ENCODE measurements at places on chromosomes 5 and 9.

GRCh38 chr9:134653259-134654009 is 11.8 kb downstream of the COL5A1 start:
- DNase-seq = no peak

DNA sequence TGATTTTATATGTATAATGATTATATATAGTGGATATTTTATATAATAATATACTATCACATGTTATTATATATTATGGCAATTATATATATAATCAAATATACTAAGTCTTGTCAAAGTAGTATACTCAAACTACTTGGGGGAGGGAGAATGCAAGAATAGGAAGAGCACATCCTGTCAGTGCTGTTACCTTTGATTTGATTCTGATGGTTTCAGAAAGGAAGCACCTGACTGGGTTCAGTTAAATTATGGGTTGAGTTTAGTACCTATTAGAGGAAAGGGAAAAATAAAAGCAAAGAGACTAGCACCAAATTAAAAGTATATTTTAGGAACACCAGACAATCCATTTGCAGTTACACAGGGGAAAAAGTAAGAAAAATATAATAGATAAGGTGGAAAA is 107.6 kb downstream of the GRIA1 start:
- DNase-seq = no peak

DNA sequence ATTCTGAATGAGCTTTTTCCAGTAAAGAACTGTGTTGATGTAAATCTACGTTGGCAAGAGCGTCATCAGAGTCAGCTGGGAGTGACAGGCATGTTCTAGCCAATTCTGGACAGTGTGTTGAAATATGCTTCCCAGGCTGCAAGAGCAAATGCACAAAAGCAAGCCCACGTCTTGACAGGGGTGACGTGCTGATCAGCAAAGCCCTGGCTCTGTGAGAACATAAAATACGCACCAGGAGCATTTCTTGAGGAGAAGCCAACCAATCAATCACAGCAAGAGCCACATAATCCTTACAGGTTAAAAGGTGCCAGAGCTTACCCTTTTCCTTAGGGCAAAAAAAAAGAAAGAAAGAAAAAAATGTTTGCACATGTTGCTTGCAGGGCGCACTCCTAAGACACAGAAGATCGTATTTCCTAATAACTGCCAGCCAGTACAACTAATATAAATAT is 148.1 kb downstream of the PDE4D start:
- DNase-seq = no peak

GRCh38 chr5:145010834-145011233 is 824.3 kb downstream of the PRELID2 start:
- no peak for DNase-seq

- DNase-seq = no peak
Observed at GRCh38 chr5:125056671-125057485, 310.4 kb upstream of the ZNF608 start.

GRCh38 chr9:4838189-4838546 is 45.4 kb downstream of the RCL1 start:
- DNase-seq = no peak

DNA sequence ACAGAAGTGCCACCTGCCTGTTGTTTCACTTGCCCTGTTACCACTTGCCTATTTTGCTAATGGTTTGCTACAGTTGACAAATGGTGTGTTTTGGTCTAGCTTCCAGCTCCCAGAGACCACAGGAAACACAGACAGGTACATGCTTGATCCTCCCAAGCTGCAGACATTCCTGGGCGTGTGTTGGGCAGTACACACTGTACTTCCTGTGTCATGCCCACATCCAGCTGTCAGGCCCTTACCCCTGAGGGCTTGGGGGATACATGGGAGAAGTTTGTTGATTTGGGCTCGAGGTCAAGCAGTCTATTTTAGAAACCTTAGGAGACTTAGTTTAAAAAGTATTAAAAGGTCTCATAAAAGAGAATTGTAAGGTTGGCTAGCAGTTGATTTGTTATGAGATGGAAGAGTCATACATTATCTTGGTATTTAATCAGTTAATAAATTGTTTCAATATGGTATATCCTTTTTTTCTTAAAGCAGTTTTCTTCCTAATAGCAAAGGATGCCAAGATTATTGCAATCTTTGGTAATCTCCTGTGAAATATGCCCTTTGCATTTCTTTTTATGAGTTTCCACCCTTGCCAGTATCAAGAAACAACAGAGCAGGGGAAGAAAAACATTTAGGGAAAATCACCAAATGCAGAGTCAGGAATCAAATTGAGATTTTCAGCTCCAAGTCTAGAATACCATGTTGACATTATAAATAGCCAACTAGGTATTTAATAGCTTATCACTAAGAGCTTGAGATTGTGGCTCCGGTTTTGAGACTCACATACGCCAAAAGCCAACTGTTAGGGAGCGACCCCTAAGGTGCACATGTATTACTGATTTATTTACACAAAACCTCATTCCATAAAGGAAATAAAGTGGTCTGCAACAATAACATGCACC is 52.3 kb upstream of the CD180 start:
- DNase-seq = no peak

Measured in cortex of kidney (tissue), 1 donor.